ENCODE measurements at places on chromosomes 11 and 22.

GRCh38 chr22:45682064-45682463, 10.4 kb downstream of the ATXN10 start:
- no peak for DNase-seq

GRCh38 chr11:107929611-107930200, 1.5 kb downstream of the RAB39A start:
- no peak for DNase-seq

- no peak for DNase-seq
Measured at GRCh38 chr22:20135806-20136602, 4.4 kb downstream of the ZDHHC8 start.

DNA sequence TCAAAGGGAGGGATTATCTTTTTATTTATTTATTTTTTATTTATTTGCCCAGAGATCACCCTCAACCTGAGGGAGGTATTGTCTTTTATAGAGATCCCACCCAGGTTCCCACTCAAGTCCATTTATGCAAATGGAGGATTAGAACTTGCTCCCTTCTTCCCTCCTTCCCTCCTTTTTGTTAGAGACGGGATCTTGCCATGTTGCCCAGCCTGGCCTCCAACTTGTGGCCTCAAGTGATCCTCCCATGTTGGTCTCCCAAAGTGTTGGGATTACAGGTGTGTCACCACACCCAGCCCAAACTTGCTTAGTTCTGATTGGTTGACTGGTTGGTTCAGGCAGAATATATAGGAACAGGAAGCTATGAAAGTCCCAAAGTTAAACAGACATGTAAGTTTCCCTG, 51.9 kb downstream of the HIPK3 start:
- no peak for DNase-seq

GRCh38 chr11:128285321-128285720, 302.0 kb downstream of the ETS1 start:
- DNase-seq = no peak

- DNase-seq = no peak
Measured at GRCh38 chr11:75182664-75183063, 31.8 kb downstream of the SLCO2B1 start.
